ENCODE measurements at places on chromosomes 3 and 15. TPM values are rescaled to one million over a fixed set of nuclear protein-coding genes. Genes with fewer than 3 reads are reported as not detected.
A peak's percentile ranks its signal among the peaks of the same experiment; 100 is the strongest.

GRCh38 chr3:135539854-135540253 lies 425.7 kb upstream of the PPP2R3A start:
- H3K27me3 ChIP-seq, result no peaks in the 10 kb centered on the region
- H3K27ac ChIP-seq, result no peak overlapping the region
- H3K4me1 ChIP-seq, result no peaks in the 10 kb centered on the region
- no peak for DNase-seq

GRCh38 chr3:72191209-72191960 lies 406.4 kb upstream of the PROK2 start:
- no peak for DNase-seq
- H3K36me3 ChIP-seq, result no peaks in the 10 kb centered on the region
- no peaks in the 10 kb centered on the region for H3K27me3 ChIP-seq

- H3K4me3 ChIP-seq, result no peak overlapping the region
- DNase-seq, result no peak
- peaks cover 5% of the 10 kb centered on the region for H3K36me3 ChIP-seq
- no peaks in the 10 kb centered on the region for H3K27me3 ChIP-seq
- H3K4me1 ChIP-seq, result no peaks in the 10 kb centered on the region
These were observed 211.7 kb upstream of the UBE2E1 start for GRCh38 chr3:23594066-23594465.

DNA sequence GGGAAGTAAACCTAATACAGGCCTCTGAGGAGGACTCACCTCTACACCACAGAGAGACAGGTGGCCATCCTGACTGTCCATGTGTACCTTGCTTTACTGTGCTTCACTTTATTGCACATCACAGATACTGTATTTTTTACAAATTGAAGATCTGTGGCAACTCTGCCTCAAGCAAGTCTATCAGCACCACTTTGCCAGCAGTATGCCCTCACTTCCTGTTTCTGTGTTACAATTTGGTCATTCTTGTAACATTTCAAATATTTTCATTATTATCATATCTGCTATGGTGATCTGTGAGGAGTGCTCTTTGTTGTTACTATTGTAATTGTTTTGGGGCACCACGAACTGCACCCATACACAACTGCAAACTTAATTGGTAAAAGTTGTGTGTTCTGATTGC lies 78.0 kb downstream of the BBX start:
- peak; percentile 10 for DNase-seq
- peaks cover 26% of the 10 kb centered on the region for H3K4me1 ChIP-seq
- H3K4me3 ChIP-seq, result no peak overlapping the region
- H3K27me3 ChIP-seq, result no peaks in the 10 kb centered on the region

GRCh38 chr3:59878038-59878427 lies 828.2 kb upstream of the CFAP20DC start:
- H3K27ac ChIP-seq, result no peak overlapping the region
- no peaks in the 10 kb centered on the region for H3K27me3 ChIP-seq
- DNase-seq, result no peak
- H3K4me1 ChIP-seq, result peaks cover 13% of the 10 kb centered on the region
- no peak overlapping the region for H3K4me3 ChIP-seq
- no peaks in the 10 kb centered on the region for H3K36me3 ChIP-seq

DNA sequence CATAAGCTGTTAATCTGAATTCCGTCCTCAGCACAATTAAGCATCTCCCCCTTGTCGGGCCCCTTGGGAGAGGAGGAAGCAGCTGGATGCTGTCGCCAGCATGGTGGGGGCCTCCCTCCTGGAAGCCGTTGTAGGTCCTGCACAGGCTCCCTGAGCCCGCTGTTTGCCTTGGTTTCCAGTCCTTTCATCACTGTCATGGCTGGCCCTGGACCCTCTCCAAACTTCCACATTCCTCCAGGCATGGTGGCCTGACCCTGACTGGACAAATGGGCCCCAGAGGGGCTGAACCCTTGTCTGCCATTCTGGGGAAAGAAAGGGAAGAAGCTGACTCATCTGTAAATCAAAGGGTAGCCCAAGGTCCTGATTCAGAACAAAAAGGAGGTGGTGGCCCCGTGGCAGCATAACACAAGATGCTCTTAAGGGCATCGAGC lies 300.5 kb upstream of the LRRFIP2 start:
- no peak overlapping the region for H3K27ac ChIP-seq
- no peak for DNase-seq

DNA sequence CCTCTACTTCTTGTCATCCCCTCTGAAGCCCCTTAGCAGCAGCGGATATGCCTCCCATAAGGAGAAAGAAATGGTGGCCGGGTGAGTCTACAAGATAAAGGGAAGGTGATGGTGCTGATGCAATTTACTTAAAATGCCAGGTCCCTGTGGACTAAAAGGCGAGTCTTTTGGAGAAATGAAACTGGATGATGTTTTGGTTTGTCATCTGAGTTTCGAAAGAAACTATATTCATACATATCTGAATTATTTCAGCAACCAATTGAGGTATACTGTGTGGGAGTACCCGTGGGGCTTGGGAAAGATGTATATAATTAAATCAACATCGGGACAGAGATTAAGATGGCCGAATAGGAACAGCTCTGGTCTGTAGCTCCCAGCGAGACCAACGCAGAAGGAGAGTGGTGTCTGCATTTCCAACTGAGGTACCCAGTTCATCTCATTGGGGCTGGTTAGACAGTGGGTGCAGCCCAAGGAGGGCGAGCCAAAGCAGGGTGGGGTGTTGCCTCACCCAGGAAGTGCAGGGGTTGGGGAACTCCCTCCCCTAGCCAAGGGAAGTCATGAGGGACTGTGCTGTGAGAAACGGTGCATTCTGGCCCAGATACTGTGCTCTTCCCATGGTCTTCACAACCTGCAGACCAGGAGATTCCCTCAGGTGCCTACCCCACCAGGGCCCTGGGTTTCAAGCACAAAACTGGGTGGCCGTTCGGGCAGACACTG lies 210.6 kb upstream of the CHRM5 start:
- H3K4me1 ChIP-seq, result peaks cover 22% of the 10 kb centered on the region
- H3K4me3 ChIP-seq, result peak overlapping the region; percentile 9
- no peaks in the 10 kb centered on the region for H3K27me3 ChIP-seq
- H3K36me3 ChIP-seq, result no peaks in the 10 kb centered on the region
- DNase-seq, result peak; percentile 23
- H3K27ac ChIP-seq, result peak overlapping the region; percentile 26

DNA sequence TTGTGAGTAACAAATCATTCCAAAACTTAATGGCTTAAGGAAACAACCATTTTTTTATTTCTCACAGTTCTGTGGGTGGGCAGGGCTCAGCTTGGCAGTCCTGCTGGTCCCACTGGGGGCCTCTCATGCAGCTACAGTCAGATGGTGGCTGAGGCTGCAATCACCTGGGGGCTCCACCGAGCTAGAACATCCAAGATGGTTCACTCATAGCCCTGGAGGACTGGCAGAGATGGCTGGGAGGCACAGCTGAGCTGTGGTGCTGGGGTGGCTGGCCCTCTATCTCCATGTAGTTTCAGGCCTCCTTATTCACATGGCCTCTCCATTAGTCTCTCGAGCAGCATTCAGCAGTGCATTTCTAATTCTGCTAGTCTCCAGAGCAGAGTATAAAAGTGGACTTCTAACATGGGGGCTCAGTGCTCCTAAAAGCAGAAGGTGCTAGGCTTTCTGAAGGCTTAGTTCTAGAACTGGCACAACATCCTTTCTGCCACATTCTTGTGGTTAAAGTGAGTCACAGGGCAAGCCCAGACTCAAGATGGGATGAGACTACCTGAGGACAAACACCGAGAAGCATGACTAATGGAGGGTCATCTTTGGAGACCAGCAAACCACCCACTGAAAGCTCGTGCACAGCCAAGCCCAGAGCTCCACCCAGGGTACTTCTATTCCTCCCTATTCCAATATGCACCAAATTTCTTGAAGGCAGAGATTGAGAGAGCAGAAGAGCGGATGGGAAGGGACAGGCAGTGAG lies 6.3 kb downstream of the CAV3 start:
- no peaks in the 10 kb centered on the region for H3K36me3 ChIP-seq
- no peak overlapping the region for H3K4me3 ChIP-seq
- no peaks in the 10 kb centered on the region for H3K27me3 ChIP-seq

DNA sequence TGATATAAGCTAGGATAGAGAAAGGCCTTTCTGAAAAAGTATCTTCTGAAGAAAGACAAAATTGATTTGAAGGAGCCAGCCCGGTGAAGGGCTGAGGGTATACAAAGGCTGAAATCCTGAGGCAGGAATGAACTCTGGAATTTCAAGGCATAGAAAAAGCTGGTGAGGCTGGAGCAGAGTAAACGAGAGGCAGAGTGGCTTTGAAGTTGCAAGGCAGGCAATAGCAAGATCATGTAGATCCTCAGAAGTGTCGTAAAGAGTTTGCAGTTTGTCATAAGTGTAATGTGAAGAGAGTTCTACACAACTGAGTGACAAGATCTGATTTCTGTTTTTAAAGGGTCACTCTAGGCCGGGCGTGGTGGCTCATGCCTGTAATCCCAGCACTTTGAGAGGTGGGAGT lies 69.0 kb downstream of the HMG20A start:
- no peaks in the 10 kb centered on the region for H3K27me3 ChIP-seq
- no peak for DNase-seq
- H3K4me1 ChIP-seq, result peaks cover 12% of the 10 kb centered on the region
- H3K4me3 ChIP-seq, result no peak overlapping the region

DNA sequence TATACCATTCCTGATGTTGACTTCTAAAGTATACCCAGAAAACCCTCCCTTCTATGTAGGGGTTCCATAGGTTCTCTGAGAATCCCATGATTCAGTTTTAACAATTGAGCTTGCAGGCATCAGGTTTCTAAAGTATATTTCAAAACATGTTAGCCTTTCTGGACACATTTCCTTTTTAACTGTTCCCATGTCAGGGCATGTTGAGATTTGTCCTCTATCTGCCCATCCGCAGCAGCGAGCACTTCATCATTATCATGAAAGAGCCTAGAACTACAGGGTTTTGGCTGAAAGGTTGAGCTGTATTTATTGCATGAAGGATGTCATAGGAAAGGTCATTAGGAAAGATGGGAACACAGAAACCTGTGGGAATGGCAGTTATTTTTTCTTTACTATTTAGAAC lies 201.1 kb upstream of the BHLHE40 start:
- no peak overlapping the region for H3K4me3 ChIP-seq
- H3K27me3 ChIP-seq, result no peaks in the 10 kb centered on the region
- no peak for DNase-seq
- peaks cover 63% of the 10 kb centered on the region for H3K36me3 ChIP-seq
- H3K27ac ChIP-seq, result no peak overlapping the region

DNA sequence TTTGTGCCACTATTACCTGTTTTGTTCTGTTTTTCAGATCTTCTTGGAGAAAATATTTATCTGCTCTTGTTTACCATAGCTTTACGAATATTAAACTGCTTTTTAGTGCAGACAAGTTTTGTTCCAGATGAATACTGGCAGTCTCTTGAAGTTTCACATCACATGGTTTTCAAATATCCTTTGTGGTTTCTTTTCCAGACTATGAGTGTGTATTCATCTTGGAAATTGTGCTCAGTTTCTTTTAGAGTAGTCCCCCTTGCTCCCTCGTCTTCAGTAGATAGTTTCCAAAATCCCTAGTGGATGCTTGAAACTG lies 1.2 kb downstream of the PIGB start:
- H3K36me3 ChIP-seq, result no peaks in the 10 kb centered on the region
- peaks cover 44% of the 10 kb centered on the region for H3K4me1 ChIP-seq
- no peak overlapping the region for H3K4me3 ChIP-seq
- H3K27me3 ChIP-seq, result no peaks in the 10 kb centered on the region

DNA sequence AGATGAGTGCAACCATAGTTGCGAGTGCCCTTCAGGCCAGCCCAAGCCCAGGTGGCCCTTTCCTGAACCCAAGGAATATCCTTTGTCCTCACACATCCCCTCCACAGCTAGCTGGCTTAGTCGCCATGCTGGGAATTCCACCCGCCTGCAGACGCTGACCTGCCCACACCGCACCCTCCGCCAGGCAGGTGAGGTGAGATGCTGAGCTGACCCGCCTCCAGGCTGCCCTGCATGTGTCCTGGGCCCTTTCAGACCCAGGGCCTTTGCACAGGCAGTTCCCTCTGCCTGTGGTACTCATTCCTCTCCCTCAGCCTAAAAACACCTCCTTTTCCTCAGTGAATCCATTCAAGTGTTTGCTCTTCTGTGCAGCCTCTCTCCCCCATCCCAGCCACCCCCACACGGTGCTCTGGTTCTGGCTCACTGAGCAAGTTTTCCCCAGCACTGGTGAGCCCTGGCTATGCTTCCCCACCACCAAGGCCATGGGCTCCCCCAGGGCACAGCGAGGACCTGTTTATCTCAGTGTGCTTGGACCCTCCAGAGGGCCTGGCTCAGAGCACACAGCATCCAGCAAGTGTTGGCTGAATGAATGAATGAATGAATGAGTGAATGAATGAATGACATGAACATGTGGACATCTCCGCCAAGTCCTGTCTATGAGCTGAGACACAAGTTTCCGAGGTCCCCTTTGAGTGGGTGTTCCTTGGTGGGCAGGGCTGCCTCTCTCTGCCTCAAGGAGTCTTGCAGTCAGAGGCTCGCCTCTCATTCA lies 33.0 kb upstream of the LINGO1 start:
- no peaks in the 10 kb centered on the region for H3K4me1 ChIP-seq
- no peak overlapping the region for H3K27ac ChIP-seq
- no peak overlapping the region for H3K4me3 ChIP-seq
- H3K27me3 ChIP-seq, result no peaks in the 10 kb centered on the region
- H3K36me3 ChIP-seq, result no peaks in the 10 kb centered on the region

DNA sequence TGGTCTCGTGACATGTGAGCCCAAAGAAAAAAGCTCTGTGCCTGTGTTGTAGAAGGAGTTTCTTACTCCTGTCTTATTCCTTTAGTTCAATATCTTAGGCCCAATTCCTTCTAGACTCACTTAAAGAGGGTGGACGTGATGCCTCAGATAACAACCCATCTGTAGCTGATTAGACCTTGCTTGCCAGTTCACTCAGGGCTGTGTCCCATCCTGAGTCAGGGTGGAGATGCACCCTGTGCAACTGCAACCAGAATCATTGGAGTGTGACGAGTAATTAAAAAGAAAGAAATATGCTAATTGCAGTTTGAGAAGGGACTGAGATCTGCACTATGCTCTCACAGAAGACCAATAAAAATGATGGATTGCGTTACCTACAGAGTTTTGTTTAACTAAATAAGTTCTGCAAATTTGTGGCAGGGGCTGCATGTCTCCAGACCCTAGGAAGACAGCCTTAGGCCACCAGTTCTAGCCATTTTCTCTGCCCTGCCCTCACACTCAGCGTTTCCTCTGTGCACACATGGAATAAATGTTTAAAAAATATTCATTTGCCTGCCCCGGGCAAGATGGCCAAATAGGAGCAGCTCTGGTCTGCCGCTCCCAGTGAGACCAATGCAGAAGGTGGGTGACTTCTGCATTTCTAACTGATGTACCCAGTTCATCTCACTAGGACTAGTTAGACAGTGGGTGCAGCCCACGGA lies 83.0 kb downstream of the MOBP start:
- no peak overlapping the region for H3K27ac ChIP-seq
- H3K36me3 ChIP-seq, result no peaks in the 10 kb centered on the region
- DNase-seq, result no peak
- H3K4me3 ChIP-seq, result no peak overlapping the region
- H3K27me3 ChIP-seq, result no peaks in the 10 kb centered on the region

- peaks cover 44% of the 10 kb centered on the region for H3K4me1 ChIP-seq
- no peak overlapping the region for H3K4me3 ChIP-seq
- H3K27ac ChIP-seq, result no peak overlapping the region
- no peaks in the 10 kb centered on the region for H3K27me3 ChIP-seq
These were observed 11.5 kb downstream of the TEX264 start for GRCh38 chr3:51682526-51682925.

GRCh38 chr3:189727158-189727557 lies 96.0 kb downstream of the TP63 start:
- no peak for DNase-seq
- no peaks in the 10 kb centered on the region for H3K27me3 ChIP-seq
- H3K27ac ChIP-seq, result no peak overlapping the region
- H3K4me1 ChIP-seq, result no peaks in the 10 kb centered on the region
- no peak overlapping the region for H3K4me3 ChIP-seq

The C3orf80 gene
- not detected for polyA plus RNA-seq

The HRG gene
- polyA plus RNA-seq, result not detected

The TRANK1 gene
- 2.8 TPM for polyA plus RNA-seq

The FBXW12 gene
- polyA plus RNA-seq, result not detected

The NAA50 gene
- polyA plus RNA-seq, result 32.2 TPM

The ADAMTS9 gene
- not detected for polyA plus RNA-seq

The XIRP1 gene
- polyA plus RNA-seq, result not detected

Measured in CD14-positive monocyte (primary cell).